ENCODE measurements at places on chromosomes 7 and 10.

- no peak for DNase-seq
Observed at GRCh38 chr10:32153931-32154330, 97.7 kb upstream of the KIF5B start.

DNA sequence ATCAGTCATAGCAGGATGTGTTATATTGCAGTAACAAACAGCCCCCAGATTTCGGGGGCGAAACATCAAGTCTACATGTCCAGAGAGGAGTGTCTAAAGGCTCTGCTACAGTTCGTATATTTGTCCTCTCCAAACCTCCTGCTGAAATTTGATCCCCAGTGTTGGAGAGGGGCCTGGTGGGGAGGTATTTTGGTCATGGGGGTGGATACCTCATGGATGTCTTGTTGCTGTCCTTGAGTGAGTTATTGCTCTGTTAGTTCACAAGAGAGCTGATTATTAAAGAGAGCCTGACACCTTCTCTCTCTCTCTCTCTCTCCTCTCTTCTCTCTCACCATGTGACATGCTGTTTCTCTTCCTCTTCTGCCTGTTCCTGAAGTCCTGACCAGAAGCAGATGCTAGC, 343.7 kb downstream of the TCERG1L start:
- DNase-seq: no peak

- no peak for DNase-seq
Observed at GRCh38 chr10:87916515-87916914, 53.1 kb downstream of the PTEN start.

DNA sequence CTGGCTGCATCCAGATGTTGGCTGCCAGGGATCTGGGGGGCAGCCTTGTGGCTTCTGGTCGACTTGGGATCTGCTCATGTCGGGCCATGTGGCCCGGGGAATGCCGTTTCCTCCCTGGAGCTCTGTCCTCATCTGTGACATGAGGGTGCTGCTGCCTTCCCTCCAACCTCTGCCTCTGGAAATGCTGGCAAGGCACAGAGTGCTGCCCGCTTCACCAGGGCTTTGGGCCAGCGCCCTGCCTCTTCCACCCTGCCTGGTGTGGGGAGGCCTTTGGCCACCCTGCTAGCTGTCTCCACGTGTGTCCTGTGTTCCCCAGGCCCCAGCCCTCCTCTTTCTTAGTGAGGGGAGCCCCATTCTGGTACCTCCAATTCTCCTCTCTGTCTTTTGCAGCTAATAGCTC, 5.8 kb upstream of the SMARCD3 start:
- DNase-seq: no peak

DNA sequence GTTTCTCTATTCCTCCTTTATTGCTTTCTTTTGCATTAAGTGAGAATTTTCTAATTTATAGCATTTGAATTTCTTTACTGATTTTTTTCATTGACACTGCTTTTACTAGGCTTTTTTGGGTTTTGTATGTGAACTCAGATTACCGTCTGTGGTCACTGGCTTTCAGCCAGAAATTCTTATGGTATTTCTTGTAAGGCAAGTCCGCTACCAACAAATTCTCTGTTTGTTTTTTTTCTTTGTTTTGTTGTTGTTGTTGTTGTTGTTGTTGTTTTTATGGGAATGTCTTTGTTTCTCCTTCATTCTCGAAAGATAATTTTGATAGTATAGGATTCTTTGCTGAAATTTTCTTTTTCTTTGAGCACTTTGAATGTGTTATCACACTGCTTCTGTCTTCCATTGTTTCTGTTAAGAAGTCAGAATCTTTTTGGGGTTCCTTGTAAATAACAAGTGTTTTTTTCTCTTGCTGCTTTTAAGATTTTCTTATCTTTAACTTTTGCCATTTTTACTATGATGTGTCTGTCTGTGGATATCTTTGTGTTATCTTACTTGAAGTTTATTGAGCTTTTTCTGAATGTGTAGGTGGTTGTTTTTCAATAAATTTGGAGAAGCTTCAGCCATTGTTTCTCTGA, 7.2 kb downstream of the NET1 start:
- DNase-seq: no peak

Measured in GM04503 (cell line).